ENCODE measurements at places on chromosomes 11 and 22.
A peak's percentile ranks its signal among the peaks of the same experiment; 100 is the strongest.

GRCh38 chr11:8056810-8057463, 24.1 kb upstream of the TUB start:
- DNase-seq: no peak

GRCh38 chr11:86717817-86718501, 45.5 kb upstream of the ME3 start:
- DNase-seq: no peak

DNA sequence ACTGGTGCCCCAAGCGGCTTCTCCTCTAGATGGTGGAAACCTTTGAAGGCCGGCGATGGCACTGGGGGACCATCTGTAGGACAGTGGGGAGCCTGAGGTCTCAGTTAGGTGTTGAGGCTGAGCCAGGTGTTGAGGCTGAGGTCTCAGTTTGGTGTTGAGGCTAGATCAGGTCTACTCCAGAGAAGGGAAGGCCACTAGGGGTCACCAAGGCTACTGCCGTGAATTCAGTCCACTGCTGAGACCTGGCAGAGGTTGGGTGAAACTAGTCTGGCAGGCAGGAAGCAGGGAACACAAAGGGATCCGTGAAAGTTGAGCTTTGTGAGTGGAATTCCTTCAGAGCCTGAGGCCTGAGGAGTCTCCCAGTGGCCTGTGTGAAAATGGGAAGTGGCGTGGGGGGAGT, 123.8 kb upstream of the FGF3 start:
- no peak for DNase-seq

DNA sequence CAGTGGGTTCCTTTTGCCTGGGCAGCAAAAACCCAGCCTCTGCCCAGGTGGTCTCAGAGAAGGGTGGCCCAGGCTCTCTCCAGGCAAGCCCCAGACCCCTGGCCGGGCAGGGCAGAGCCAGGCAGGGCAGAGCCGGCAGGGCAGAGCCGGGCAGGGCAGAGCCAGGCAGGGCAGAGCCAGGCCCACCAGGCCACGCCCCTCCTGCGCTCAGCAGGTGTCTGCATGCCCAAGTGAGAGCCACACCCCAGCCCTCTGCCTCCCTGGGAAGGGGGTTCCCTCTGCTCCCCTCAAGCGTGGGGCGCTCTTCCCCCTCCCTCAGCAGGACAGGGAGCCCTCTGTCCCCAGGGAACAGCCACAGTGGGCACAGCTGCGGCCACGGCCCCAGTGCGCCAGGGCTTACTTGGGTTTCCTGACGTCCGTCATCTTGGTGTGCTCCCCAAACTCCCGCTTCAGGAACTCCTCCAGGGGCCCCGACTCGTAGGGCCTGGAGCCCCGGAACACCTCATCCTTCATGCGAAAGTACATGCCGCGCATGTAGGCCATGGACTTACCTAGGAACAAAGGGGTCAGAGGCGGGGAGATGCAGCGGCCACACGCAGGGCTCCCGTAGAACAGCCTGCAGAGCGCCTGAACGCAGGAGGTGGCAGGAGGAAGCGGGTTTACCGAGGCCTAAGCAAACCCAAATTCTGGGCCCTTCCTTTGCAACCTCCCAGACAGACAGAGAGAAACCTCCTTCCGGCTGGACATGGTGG, 10.1 kb upstream of the BAIAP2L2 start:
- DNase-seq: no peak

DNA sequence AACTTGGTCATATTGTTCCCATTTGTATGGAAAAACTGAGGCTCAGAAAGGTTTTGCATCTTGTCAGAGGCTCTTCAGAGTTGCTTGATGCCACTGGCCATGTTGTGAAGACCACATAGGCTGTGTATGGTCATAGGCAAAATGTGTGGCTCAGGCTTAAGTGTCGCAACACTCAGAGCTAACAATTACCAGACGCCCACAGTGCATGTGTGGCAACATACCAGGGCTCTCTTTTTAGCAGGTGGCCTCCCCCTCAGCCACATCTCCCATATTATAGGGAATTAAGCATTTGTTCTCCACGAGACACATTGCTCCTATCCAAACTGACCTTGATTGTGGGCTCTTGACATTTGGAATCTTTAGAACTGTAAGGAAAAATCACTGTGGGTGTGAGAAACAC, 802.5 kb downstream of the DLG2 start:
- no peak for DNase-seq

- no peak for DNase-seq
These were observed 325.7 kb upstream of the PITPNB start for GRCh38 chr22:28244757-28245156.

DNA sequence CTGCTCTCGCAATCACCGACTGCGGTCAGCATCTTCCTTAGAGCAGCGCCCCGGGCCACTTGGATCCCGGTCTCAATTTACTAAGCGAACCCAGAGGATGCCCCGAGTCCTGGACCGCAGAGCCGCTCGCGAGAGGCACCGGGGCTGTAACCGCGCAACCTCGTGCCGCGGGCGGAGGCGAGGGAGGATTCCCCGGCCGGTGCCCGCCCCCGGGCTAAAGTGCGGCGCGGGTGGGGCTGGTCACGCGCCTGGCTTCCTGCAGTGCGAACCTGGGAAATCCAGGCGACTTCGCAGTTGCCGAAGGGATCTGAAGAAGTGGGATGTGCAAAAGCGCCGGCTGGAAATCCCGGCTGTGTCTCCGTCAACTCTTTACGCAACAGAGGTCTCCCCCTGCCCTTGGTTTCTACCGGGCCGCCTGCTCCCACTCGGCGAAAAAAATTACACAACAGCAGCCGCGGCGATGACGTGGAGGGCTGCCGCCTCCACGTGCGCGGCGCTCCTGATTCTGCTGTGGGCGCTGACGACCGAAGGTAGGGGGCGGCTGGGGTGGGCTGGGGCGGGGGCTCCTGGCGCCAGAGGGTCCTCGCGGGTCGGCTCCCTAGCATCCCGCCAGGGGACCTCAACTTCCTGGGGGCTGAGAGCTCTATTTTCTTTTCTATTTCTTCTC, at the start of gene NCR3LG1:
NCR3LG1 (plus strand) TSS at position 291 of the 667 bp plus-strand sequence; CDS start at position 461, 170 bp downstream.
- DNase-seq: peak; percentile 62

DNA sequence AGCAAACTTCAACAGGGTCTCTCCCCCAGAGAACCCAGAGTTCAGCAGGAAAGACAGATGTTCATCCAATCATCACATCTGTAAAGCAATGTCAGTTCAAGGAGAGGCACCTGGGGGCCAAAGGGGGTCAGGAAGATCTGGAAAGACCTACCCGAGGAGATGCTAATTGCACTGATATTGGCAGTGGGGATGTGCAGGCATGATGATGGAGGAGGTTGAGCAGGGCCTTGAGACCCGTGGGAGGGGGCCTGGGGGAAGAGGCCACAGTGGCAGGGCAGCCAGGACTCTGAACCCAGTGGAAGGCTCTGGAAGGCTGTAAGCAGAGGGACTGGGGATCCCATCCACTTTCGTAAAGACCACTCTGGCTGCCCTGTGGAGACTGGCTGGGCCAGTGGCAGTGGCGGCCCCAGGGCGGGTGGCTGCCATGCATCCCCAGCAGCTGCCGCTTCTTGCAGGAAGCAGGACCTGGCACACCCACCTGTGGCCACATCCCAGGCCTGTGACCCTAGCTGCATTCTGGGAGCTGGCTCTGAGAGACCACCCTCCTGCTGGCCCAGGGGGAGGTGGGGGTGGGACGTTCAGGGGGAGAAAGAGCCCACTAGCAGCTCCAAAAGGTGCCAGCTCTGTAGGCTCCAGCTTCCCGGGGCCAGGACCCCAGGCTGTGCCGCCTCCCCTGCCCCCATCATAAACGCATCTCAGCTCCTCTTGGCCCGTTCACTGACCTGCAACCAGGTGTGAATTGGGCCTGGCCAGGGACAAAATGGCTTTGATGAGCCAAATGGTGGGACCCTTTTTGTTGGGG, 59.9 kb upstream of the FGF3 start:
- DNase-seq: no peak

- no peak for DNase-seq
These were observed 103.2 kb downstream of the XKR3 start for GRCh38 chr22:16721961-16722360.

DNA sequence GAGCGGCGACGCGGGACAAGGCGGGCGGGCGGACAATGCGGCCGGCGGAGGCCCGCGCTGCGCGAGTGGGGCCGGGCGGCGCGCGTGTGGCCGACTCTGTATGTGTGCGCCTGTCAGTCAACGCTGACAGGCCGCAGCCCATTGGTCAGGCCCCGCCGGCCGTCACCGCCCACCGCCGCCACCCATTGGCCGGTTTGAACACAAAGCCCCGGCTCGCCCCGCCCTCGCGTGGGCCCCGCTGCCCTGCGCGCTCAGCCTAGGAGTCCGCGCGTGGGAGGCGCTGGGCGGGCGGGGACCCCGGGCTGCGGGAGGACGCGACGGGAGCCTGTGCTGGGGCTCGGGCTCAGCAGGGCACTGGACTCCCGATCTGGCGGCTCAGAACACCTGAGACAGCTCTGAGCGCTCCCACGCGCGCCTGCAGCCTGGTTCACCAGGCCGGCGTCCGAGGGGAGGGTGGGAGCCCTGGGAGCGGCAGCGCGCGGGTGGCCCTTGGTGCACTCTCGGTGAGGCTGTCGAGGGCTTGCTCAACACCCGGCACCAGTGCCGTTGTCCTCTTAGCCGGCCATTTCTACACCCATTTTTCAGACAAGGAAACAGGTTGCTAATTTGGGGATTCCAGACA, at the start of gene SUN2:
SUN2 (minus strand) TSS at position 88 of the 622 bp plus-strand sequence. CDS start 3,370 bp downstream, outside the sequence.
- peak; percentile 95 for DNase-seq

- DNase-seq: no peak
These were observed 930 bp downstream of the SCYL1 start for GRCh38 chr11:65525546-65526480.

GRCh38 chr22:37749831-37750595, 53.2 kb downstream of the TRIOBP start:
- no peak for DNase-seq

DNA sequence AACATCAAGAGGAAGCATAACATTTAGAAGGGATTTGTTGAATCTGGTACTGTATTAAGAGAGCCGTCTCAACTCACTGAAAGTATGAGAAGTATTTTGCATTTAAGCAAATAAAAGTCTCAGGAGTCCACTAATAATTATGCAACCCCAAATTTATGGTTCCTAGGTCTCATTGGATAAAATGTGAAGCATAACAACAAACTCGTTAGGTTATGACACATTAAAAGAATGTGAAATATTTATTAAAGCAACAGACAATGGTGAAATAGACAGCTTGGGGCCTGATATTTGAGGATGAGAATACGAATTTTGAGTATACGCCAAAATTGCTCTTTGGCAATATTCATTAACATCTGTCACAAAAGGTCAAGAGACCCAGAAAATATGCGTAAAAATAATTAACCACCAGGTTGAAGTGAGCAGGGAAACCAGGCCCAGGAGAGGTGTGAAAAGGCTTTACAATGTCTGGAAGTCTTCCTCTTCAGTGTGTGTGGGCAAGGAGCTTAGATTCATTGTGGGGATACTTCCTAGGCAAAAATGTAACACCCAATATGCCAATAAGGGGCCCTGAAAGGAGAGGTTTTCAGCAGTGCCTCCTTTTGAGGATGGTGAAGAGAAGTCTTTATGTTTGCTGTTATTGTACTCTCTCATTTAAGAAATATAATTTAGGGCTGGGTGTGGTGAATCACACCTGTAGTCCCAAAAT, 89.2 kb downstream of the FDX1 start:
- DNase-seq: no peak

DNA sequence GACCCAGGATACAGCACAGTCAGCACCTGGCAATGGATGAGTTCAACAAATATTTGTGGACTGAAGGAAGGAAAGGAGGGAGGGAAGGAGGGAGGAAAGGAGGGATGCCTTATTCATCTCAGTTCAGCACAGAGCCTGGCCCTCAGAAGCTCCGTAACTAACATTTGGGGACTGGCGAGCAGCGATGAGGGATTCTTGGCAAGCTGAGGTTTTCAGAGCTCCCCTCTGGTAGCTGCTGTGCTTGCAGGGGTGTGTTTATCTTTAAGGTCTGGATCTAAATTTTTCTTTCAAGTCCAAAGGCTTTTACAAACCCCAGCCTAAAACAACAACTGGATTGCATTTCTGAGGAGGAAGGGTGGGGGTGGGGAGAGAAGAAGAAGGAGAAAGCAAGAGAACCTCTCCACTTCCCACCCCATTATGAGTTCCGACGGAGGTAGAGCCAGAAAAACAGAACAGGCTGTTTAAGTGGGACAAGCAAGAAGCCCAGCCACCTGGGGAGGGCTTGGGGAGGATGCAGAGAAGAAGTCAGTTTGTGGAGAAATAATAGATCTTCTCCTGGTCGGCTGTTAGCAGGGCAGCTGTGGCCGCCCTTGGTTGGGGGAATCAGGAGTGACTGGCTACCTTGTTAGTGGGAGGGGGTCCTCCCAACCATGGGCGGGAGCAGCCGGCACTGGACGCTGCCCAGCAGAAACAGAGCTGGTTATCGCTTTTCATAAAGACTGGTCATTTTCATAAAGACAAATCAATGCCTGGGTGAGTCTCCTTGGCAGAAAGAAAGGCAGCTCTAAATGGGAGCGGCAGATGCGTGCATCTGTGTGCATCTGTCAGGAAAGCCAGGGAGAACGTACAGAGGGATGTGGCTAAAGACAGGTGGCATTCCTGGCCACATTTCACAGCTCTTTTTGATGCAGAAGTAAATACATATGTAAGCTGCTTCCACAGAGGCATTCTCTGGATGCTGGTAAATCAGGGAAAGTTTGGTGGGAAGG, 78.0 kb downstream of the TSPAN18 start:
- DNase-seq: no peak

- no peak for DNase-seq
These were observed 11.8 kb downstream of the ROBO3 start for GRCh38 chr11:124876818-124877630.

DNA sequence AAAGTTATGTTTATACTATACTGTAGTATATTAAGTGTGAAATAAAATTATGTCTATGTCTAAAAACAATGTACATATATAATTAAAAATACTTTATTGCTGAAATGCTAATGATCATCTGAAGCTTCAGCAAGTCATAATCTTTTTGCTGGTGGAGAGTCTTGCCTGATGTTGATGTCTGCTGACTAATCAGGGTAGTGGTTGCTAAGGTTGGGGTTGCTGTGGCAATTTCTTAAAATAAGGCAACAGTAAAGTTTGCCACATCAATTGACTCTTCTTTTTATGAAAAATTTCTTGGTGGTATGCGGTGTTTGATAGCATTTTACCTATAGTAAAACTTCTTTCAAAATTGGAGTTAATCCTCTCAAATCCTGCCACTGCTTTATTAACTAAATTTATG, 21.4 kb downstream of the INSC start:
- DNase-seq: no peak

DNA sequence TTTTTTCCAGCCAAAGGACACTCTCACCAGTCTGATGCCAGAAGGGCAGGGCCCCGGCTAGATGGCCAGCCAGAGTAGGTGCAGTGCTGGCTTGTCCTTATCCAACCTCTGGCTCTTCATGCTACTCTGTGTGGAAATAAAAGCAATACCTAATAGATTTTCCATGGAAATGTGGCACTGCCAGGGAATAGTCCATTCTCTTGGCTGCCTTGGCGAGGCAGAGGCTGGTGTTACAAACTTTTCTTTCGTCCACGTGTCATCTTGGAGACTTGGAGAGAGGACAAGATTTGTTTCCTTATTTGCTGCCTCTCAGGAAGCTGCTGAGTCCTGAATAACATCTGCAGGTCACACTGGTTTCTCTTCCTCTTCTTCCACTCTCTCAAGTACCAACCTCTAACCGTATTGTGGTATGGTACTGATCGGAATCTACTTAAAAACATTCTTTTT, 17.2 kb upstream of the C1QTNF4 start:
- no peak for DNase-seq
